Glutamatergic neuron (in vitro differentiated cells): ENCODE measurements at places on chromosomes 11 and 22.

DNA sequence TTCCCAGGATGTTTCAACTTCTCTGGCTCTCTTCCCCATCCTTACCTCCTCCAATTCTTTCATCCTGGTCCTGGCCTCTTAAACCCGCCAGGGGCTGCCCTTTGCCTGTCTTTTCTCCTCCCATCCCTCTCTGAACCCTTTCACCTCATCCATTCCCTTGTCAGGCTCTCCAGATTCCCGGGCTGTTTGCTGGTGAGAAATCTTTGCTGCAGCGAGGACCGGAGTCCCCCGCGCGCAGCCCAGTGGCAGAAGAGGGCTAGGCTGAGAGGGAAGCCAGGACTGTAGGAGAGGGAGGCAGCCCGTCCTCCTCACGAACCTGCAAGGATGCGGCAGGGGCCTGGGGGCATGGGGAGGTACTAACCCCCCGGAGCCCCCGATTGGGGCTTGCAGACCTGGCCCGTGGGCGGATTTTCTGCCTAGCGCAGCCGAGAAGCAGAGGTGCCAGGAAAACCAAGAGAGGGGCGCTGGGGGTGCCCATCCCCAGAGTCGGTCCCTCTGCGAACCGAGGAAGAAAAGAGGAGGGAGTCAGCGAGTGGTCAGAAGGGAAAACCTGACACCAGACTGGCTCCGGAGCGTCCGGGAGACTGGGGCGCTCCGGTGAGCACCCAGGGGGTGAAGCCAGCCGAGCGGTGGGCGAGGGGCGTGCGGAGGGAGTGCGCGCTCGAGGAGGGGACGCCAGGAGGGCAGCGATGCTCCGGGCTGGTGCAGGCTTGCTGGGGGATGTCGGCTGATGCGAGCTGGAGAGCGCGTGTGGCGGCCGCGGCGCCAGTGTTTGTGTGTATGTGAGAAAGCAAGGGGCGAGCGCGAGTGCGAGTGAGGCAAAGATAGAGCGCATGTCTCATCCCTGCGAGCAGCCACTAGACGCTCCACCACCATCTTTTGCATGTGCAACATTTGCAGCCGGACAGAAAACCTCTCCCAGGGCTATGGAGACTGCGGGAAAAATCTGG is at the start of gene GRIA4:
GRIA4 (plus strand) TSS at position 242 of the 950 bp plus-strand sequence. CDS start 925 bp downstream, outside the sequence.
- DNase-seq: peak; percentile 79

DNA sequence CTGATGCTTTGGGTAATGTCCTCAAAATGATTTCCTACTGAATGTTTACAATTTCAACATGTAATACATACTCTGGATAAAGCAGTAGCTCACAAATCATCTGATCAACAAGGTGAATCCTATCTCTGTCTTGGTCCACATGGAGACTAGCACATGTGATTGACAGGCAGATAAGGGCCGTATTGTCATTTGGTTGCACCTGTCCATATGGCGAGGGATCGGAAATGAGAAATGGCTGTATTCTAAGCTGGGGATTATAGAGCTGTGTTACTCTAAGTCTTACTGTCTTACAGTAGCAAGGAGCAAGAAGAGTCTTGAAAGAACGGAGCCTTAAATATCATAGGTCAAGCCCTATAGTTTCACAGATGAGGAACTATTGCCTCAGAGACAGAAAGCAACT is 55.7 kb downstream of the APIP start:
- DNase-seq: no peak

- no peak for DNase-seq
These were observed 115.2 kb upstream of the TIMP3 start for GRCh38 chr22:32686354-32686753.

- DNase-seq: no peak
These were observed 18.5 kb downstream of the LRFN4 start for GRCh38 chr11:66875378-66875777.

GRCh38 chr22:30045901-30046715 is 34.2 kb upstream of the HORMAD2 start:
- DNase-seq: no peak

DNA sequence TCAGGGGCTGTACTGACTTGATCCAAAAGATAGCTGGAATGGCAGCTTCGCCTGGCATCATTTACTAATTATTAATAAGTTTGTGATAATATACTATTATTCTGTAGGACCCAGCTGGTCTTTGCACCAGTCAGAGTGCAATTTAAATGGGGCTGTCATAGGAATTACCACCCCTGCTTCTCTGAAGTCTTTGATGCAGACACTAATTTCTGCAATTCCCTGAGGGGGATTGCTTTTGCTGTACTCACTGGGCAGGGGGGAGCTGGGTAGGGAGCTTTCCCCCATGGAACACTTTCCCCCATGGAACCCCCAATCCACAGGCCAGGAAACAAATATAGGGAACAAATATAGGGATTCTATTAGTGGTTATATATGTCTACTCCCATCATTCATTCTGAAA is 54.9 kb upstream of the TSKU start:
- no peak for DNase-seq

- DNase-seq: no peak
These were observed 3.3 kb upstream of the JAML start for GRCh38 chr11:118227865-118228785.

DNA sequence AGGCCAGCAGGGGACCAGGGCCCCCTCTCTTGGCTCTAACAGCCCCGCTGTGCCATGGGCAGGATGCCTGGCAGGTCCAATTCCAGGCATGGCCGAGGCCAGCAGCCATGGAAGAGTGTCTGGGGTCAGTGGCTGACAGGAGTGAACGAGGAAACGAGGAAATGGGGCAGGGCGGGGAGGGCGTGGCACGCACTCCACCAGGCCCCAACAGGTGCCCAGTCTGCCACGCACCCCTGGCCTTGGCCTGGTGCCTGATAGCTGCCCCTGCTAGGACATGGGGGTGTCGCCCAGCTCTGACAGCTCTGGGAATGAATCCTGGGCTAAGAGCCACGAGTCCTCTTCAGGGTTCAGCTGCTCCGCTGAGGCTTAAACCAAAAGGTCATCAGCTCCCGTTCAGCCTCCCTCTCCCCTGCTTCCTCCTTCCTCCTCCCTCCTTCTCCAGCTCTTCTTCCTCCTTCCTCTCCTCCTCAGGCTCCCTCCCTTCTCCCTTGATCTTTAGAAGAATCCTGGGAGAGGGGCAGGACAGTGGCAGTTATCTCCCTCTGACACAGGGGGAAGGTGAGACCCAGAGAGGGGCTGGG is 11.5 kb upstream of the TBC1D22A start:
- no peak for DNase-seq

- no peak for DNase-seq
These were observed 2.5 kb downstream of the MPPED2 start for GRCh38 chr11:30583476-30584280.

DNA sequence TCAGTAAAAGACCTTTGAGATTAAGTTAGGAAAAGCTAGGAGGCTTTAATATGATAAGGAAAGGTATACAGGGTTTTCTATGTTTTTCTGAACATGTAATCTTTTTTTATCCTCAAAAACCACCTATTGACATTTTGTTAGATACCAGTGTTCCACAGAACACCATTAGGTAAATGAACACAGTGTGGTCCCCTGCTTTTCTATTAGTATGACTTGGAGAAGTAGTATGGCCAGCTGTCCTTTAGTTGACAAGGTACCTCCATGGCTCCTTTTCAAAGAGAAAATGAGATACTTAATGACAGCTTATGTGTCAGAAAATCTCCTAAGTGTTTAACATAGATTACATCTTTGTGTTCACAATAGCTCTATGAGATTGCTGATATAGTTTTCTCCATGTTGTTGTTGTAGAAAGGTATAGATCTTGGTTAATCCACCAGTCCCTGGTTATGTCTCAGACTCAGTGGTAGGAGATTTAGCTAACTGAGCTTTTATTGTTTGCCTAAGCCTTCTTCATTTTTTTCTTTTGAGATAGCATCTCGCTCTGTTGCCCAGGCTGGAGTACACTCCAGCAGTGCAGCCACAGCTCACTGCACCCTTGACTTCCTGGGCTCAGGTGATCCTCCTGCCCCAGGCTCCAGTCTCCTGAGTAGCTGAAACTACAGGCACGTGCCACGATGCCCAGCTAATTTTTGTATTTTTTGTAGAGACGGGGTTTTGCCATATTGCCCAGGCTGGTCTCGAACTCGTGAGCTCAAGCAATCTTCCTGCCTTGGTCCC is 46.0 kb downstream of the STIM1 start:
- no peak for DNase-seq

- no peak for DNase-seq
These were observed 1.1 kb upstream of the KRTAP5-7 start for GRCh38 chr11:71525938-71526495.

- no peak for DNase-seq
These were observed 47.5 kb upstream of the RASSF10 start for GRCh38 chr11:12961615-12962014.

- DNase-seq: no peak
These were observed 83.5 kb upstream of the NARS2 start for GRCh38 chr11:78657968-78658839.

DNA sequence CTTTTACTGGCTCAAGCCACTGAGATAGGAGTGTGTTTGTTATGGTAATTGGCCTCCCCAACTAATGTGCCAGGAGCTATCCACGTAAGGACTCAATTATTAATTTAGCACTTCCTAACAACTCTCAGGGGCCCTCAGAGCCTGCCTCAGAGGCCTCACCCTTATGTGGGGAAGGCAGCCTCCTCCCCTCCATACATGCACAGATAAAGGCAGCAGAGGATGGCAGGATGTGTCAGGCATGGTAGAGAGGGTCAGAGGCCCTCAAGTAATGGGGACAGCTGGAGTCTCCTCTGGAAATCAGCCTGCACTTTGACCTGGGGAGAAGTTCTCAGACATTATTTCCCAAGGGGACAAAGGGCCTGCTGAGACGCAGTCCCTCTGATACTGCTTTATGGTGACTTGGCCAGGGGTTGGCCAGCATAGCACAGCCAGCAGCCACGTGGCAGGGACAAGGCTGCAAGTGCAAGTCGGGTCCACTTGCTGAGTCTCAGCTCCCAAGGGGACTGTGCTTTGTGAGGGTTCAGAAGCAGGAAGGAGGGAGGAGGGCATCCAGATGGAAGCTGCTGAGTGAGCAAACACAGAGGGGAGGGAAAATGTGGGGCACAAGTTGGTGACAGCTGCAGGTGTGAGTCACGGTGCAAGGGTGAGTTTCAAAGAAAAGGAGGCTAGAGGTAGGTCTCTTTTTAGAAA is 17.0 kb downstream of the MOGAT2 start:
- DNase-seq: no peak

DNA sequence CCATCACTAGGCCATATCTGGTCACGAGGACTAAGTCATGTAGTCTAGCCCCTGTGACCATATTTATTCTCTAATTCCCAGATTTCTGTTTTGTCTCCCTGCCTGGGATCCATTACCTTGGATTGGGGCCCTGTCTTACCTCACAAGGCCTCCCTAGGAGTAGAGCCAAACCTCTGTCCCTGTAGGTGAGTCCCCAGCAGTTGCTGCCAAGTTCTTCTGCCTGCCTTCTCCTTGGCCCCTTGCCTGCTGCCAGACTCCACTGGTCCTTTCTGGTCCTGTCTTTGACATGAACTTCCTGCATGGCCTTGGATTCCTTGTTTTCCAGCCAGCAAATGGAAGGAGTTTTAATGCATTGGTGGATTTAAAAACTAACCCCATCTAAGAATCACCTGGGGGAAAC is 35.6 kb upstream of the CADM1 start:
- DNase-seq: no peak

GRCh38 chr22:17489101-17489500 is 74.2 kb upstream of the SLC25A18 start:
- DNase-seq: no peak

DNA sequence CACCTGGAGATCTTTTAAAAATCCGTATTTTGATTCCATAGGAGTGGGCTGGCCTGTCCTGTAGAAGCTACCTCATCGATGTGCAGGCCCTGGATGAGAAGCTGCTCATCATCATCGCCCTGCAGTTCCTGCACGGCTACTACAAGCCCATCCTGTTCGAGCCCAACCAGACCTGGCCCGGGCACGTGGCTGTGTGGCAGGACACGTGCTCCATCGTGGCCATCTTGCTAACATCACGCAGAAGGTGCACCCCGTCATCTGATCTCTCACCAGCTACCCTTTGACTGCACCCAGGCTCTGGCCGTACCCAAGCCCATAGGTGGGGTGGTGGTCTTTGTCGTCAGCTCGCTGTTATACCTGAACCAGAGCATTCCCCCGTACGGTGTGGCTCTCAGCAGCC is 14.2 kb upstream of the SLC5A4 start:
- DNase-seq: no peak

DNA sequence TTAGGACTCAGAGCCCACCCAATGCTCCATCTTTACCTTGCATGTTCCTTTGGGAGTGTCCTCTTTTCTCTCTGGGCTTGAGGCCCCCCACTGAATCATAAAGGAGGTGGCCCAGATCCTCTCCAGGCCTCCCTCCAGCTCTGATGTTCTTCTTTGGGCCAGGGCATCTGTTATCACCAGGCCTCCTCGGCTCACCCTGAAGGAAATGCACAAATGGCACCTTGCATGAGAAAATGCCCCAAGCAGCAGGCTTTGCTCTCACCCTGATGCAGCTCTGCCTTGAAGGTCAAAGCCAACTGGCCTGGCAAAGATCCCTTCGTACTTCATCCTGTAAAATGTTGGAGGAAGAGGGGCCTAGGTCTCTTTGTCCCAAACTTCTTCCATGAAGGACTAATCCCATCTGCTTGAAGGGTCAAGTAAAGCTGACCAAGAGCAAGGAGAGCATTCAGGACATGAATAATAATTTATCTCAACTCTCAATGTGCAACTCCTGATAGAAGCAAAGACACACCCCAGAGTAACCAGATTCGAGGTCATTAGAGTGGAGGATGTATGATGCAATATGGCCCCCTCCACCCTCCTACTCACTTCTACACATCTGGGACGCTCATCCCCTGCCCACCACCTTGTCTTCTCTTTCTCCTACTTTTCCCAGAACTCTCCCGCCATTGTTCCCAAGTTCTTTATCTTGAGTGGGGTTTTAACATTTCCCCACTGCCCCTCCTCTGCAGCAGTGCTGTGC is 9.5 kb downstream of the APOL6 start:
- no peak for DNase-seq

DNA sequence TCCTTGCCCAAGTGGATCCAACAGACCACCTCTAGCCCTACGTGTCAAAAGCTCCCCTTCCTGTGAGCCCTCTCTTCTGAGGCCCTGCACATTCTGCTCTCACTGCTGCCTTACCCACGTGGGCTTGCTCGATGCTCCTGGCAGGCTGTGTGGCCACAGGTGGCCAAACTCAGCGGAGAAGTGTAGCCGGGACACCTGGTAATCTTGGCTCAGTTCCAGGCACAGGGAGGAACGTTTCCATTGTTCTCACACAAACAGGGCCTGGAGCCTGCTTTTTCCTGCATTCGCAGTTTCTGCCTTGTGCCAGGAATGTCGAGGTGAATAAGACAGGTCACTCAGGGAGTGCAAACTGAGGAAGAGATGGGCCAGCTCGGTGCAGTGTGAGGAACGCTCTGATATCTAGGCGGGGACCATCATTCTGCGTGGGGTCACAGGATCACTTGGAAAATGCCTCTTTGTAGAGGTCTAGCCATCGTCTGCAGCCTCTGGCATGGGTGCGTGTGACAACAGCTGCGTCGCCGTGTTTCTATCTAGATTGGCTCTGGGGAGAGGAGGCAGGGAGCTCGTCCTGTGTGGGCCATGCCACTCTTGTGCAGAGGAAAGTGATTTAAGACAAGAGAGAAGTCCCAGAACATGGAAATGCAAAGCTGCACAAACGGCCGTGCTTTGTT is 127.6 kb upstream of the PARVA start:
- no peak for DNase-seq

GRCh38 chr11:70169127-70169526 is 34.0 kb upstream of the FADD start:
- no peak for DNase-seq

- no peak for DNase-seq
These were observed 102.6 kb upstream of the SPON1 start for GRCh38 chr11:13859892-13860291.

GRCh38 chr11:14617241-14618027 is 26.2 kb upstream of the PDE3B start:
- no peak for DNase-seq

GRCh38 chr11:124890683-124891372 is 6.8 kb downstream of the ROBO4 start:
- DNase-seq: no peak
